ENCODE measurements at places on chromosomes 6 and 20.

GRCh38 chr20:10812759-10813327 is 139.0 kb upstream of the JAG1 start:
- no peak for DNase-seq

DNA sequence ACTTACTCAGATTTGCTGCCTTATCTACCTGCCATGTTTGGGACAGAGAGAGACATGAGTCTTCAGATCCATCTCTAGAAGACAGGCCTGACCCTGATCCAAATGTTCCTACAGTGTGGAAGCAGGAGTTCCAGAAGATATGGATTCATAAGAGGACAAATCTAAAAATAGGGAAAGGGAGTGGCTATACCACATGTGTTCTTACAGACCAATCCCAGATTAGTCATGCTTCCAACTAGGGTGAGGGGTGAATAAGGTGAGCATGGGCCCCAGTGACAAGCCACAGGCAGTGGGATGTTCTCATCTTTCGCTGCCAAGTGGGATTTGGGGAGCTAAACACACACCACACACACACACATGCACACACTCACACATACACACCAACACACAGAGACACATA is 670.7 kb upstream of the CITED2 start:
- DNase-seq, result no peak

- no peak for DNase-seq
These were observed 44.4 kb downstream of the RNGTT start for GRCh38 chr6:88919032-88919431.

GRCh38 chr20:11935212-11936154 is 17.8 kb downstream of the BTBD3 start:
- no peak for DNase-seq

DNA sequence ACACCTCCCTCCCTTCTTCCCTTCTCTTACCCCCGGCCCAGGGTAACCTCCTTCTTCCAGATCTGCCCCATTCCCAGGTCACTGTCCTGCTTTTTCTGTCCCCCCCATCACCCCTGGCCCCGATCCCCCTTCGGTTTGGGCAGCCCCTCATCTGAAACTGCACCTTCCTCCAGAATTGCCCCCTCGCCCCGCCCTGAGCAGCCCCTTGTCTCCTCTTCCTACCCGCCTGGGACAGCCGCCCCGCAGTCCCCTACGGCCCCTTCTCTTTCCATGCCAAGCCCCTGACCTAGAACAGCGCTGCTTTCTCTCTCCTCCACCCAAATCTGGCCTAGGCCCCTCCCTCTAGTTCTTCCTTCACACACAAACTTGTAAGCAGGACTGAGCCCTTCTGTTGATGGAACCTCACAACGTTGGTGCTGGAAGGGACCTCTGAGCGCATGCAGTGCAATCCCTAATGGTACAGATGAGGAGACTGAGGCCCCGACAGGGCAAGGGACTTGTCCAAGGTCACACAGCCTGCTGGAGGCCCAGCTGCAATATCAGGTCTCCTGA is 630 bp downstream of the PPP2R5D start:
- no peak for DNase-seq

GRCh38 chr6:107266563-107266962 is 151.2 kb upstream of the BEND3 start:
- no peak for DNase-seq

GRCh38 chr20:40741507-40742106 is 52.6 kb upstream of the MAFB start:
- DNase-seq, result peak; percentile 23

DNA sequence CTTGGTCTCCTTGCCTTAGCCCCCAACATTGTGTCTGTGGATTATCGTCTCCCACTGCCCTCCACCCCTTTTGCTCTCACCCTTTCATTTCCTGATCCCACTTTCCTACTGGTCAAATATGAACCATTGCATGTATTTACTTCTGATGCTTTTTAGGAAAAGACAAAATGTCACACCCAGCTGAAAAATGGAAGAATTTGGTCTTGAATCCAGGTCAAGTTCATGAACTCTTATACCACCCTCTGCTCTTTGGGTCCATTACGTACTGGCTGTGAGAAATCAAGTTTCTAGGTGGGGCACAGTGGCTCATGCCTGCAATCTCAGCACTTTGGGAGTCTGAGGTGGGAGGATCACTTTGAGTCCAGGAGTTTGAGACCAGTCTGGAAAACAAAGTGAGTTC is 15.8 kb upstream of the KIF3B start:
- no peak for DNase-seq

Data from non-pigmented ciliary epithelial cell (primary cell).